ENCODE measurements at places on chromosomes 11 and 22.

- DNase-seq = no peak
Measured at GRCh38 chr11:120718171-120718570, 206.6 kb downstream of the GRIK4 start.

GRCh38 chr22:24376586-24376985 is 50.8 kb upstream of the ADORA2A start:
- DNase-seq = peak; percentile 43

DNA sequence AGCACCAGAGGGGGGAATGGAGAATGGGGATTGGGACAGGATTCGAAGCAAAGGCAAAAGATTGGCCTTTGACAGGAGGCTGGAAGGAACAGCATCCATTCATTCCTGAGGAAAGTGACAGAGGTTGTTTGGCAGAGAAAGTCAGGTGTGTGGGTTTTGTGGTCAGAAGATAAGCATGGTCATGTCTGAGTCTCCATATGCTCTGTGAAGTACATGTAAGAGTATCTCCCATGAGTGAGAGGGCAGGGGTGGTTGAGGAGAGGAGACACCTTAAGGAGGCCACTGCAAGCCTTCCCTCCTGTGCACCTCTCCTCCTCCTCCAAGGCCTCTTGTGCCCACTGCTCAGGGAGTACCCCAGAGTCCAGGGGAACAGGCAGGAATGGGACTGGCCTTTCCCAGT is 1.9 kb upstream of the NLRP10 start:
- DNase-seq = no peak

DNA sequence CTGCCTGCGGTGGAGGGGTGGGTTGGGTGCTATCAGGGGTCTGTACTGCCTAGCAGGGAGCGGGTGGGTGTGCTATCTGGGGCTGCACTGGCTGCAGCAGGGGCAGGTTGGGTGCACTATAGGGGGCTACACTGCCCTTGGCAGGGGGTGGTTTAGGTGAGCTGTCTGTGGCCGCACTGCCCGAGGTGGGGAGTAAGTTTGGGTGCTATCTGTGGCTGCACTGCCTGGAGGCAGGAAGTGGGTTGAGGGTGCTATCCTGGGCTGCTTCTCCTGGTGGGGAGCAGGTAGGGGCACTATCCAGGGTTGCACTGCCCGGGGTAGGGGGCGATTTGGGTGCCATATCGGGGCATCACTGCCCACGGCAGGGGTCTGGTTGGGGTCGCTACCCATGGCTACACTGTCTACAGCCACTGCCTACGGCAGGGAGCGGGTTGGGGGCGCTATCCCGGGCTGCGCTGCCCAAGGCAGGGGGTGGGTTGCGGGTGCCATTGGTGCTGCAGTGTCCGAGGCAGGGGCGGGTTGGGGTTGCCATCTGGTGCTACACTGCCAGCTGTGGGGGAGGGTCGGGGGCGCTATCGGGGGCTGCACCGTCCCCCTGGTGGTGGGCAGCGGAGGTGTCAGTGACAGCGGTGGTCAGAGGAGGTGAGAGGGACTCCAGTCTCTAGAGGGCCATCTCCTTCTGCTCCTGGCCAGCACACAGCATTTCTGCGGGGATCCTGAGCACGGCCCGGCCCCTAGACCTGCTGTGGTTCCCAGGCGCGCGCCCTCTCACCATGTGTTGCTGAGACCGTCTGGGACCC is 1.3 kb upstream of the RFPL2 start:
- DNase-seq = no peak

DNA sequence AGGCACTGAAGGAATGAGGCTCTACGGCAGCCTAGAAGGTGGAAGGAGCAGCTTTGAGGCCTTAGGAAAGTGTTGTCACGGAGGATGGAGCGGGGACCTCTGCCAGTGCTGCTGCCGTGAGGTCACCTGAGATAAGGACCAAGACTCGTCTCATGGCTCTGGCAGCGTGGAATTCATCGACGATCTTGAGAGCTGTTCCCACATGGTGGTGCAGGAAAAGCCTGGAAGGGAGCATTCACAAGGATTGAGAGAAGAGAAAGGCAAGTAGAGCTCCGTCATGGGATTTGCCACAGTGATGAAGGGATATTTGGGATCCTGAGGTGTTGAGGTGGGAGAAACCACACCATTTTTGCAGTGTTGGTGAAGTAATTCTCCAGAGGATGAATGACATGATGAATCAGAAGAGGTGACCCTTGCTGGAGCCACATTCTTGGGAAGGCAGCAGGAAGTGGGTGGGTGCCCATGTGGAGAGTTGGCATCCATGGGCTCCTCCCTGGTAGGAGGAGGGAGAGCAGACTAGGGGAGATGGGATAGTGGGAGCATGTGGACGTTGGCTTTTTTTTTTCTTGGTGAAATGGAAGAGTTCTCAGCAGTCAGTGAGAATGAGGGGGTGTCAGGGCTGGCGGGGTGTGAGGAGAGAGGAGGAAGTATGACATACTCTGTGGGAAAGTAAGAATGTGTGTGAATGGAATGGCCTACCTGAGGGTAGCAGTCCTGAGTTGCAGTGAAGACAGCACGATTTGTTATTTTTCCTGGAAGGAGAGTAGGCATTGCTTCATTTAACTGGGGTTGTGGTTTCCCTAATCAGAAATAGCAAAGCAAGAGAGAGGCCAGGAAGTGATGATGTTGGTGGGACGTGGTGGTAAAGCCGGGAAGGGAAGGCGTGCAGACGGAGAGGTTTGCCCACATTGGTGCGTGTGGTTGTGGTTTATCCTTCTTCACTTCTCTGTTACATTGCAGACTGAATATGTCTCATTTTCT is 11.1 kb downstream of the PPP6R3 start:
- DNase-seq = peak; percentile 74

- peak; percentile 59 for DNase-seq
Measured at GRCh38 chr11:109853156-109853776, 239.9 kb upstream of the ZC3H12C start.

DNA sequence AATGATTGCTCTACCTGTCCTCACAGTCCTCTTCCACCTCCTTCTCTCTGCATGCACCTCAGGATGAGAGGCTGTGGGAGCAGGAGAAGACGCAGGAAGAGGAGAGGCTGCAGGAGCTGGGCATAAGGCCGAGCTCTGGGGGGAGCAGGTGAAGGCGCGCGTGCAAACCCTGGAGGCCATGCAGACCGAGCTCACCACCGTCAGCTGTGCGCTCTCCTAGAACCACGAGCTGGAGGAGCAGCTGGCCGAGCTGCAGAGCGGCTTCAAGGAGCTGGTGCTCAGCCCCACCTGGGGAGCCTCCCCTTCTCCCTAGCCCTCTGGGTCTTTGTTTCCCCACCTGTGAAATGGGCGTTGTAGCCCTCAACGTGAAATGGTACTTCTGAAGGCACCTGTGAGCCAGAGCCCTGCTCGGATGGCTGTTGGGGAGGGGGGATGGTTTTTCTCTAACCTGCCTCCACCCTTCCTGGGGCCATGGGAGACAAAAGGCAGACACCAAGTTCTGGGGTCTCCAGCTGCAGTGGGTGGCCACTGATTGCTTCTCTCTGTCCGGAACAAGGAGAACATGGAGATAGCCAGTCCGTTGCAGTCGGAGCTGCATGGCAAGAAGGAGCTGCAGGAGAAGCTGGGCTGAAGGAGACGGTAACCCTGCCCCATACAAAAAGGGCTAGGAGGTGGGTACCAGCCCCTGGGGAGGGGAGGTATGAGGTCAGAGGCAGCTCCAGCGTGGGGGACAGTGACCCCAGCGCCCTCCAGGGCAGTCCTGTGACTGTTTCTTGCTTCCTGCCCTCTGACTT is 65.2 kb upstream of the A4GALT start:
- DNase-seq = no peak

- no peak for DNase-seq
Measured at GRCh38 chr11:44645827-44646226, 80.4 kb downstream of the CD82 start.

GRCh38 chr22:23231471-23232093 is 51.3 kb downstream of the BCR start:
- DNase-seq = no peak

DNA sequence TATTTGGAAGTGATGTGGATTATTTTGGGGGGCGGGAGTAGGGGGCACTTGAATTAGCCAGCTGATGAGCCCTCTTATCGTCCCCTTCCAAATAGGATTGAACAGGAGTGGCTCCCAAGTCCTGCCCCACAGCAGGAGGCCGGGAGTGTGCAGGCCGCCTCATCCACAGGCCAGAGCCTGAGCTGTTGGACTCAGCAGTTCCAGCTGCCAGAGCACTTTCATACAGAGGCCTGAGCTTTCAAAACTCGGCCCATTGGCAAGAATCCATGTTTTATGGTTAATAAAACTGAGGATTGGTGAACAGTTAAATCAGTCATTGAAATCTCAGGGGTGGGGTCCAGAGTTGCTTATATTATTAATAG is 9.6 kb downstream of the FAM118A start:
- no peak for DNase-seq

GRCh38 chr11:35892166-35892565 is 51.7 kb upstream of the LDLRAD3 start:
- DNase-seq = no peak

GRCh38 chr11:119776651-119777050 is 47.7 kb upstream of the NECTIN1 start:
- no peak for DNase-seq

GRCh38 chr11:33296695-33297094 is 39.5 kb downstream of the HIPK3 start:
- no peak for DNase-seq

DNA sequence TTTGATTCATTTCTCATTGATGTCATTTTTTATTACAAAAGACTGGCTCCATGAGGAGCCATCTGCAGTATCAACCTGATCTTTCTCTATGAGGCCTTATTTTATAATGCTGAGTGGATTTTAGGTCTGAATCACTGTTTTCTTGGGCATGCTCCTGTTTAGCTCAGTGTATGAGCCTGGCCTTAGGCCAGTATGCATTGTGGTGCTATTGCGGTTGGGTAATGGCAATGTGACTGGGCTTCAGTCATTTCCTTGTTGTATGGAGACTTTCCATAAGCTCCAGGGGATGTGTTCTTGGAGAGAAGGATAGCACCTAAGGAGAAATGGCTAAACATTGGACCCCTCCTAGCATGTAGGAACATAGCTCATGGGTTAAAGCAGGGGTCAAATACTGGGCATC is 293.2 kb downstream of the NELL1 start:
- no peak for DNase-seq

GRCh38 chr11:45816614-45817013 is 11.7 kb downstream of the SLC35C1 start:
- no peak for DNase-seq

DNA sequence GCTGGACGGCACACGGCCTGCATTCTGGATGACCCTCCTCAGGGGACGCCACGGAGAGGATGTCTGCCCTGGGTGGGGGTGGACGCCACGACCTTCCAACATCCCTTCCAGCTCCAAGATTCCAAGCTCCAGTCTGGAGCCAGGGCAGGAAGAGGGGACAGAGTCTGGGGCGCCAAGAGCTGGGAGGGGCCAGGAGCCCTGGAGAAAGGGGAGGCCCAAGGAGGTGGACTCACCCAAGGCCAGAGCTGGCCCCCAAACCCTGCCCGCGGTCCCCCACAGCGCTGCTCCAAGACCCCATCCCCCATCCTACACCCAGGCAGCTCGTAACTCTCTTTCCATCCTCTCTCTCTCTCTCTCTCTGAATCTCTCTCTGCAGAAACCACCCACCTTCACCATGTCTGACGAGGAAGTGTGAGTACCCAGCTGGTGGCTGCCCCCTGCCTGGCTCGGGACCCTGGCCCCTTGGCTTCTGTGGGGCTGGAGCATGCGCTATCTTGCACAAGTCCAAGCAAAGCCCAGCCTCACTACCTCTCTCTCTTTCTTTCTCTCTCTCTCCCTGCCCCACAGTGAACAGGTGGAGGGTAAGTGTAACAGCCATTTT is 3.1 kb downstream of the TNNT3 start:
- DNase-seq = no peak

- DNase-seq = no peak
Measured at GRCh38 chr11:133941546-133941945, 15.2 kb downstream of the IGSF9B start.

GRCh38 chr11:71189768-71190315 is 62.5 kb downstream of the SHANK2 start:
- no peak for DNase-seq
